ENCODE measurements at places on chromosomes 12 and 14. TPM values are rescaled to one million over a fixed set of nuclear protein-coding genes. Genes with fewer than 3 reads are reported as not detected.

Gene AP5M1
- 32.5 TPM for total RNA-seq

Gene NTN4
- 336 TPM for total RNA-seq

Gene KRT5
- not detected for total RNA-seq

Gene FAM177A1
- total RNA-seq: 107 TPM

Gene OR6C4
- not detected for total RNA-seq

Gene GPRC5D
- not detected for total RNA-seq

Gene ANKRD9
- 18.0 TPM for total RNA-seq

Gene ST8SIA1
- total RNA-seq: 0.15 TPM

Gene SYCP3
- total RNA-seq: not detected

Gene TBX3
- total RNA-seq: 2.5 TPM

Measured in chondrocyte (in vitro differentiated cells).